ENCODE measurements at places on chromosomes 3 and 15.

DNA sequence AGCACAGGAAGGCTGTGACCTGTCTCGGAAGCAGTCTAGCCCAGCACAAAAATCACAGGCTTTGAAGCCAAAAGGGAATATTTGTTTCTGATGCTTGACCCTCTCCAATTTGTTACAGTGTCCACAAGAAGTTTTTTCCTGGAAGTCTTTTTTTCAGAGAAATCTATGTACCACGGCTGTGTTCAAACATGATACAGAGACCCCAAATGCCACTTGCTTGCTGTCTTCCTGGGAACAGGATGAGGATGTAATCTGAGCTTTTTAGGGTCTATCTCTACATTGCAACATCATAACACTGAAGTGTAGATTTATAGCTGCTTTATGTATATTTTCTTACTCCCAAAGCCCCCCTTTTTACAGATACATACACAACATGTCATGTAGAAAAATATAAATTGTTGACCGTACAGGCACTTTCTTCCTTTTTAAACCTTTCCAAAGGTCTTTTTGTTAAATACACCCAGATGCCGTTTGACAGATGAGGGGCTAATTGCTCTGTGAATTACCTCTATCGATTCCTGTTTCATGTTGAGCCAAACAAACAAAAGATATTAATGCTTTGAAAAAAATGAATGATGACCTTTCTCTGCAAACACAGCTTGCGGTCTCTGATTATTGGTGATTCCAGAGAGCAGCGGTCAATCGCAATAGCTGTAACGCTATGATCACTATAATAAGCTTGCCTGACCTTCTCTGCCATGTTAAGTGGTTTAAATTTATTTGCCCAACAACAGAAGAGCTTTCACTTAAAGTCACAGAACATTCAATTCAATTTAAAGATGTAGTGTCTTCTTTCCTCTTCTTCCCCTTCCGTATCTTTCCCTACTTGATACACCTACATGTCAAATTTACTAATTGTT is 875.9 kb upstream of the NR2F2 start:
- DNase-seq: no peak

GRCh38 chr15:44194323-44195150 is 534 bp downstream of the FRMD5 start:
- no peak for DNase-seq

DNA sequence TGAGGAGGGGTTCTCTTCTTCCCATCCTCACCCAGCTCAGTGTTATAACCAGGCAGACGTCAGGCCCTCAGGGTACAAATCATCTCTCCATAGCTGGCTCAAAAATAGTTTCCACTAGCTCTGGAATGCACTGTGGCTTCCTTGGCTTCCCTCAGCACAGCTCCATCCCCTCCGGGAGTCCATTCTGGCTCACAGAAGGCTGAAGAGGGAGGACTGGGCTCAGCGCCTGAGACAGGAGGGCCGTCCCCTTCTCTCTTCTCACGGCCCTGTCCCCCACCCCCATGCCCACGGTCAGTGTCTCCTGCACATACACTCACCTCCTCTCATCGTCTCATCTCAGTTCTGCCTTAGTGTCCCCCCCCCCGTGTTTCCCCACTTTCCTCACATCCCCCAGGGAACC is 50.1 kb downstream of the UMPS start:
- no peak for DNase-seq

- no peak for DNase-seq
Observed at GRCh38 chr15:70714565-70714964, 48.8 kb downstream of the UACA start.

DNA sequence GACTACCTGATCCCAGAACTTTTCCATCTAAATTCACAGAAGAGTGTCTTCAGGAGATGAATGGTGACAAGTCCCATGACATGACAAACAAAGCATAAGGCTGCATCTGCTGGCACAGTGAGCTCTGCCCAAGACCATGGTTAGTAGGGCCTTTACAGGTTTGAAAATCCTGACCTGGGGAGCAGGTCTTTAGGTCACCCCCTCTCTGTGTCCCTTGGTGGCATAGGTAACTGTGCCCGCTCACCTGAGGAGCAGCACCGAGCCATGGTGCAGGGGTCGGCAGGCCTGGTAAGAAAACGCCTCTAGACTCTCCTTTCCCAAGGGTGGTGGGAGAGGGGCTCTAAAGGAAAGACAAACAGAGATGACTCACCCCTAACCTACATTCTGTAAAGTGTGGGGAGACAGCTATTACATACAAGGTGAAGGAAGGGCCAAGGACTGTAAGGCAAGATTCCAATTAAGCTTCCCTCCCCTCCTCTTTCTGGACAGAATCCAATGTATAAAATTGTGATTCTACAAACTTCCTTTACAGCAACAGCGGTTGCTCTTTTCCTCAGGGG is 74.0 kb downstream of the SATB1 start:
- DNase-seq: no peak

GRCh38 chr3:107387555-107387954 is 10.3 kb downstream of the CCDC54 start:
- DNase-seq: no peak

- DNase-seq: no peak
Observed at GRCh38 chr3:164459521-164460151, 618.7 kb downstream of the SI start.

GRCh38 chr3:159340877-159341500 is 539.1 kb downstream of the MFSD1 start:
- no peak for DNase-seq

DNA sequence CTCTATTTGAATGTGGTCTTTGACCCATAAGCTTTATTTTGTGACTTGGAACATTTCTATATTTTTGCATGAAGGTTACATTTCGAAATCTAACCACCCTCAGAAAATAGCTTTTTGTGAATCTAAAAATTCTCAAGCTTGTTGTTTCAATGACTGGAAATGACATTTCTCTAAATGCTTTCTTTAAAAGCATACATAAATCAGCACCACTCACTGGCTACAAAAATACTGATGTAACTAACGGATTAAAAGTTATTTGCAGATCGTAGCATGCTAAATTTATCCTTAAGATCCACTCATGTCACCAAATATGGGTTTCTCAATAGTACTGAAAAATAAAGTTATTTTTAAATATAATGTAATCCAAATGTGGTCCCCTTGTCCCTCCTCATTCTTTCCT is 55.2 kb upstream of the ACAN start:
- no peak for DNase-seq

- DNase-seq: no peak
Observed at GRCh38 chr3:37968813-37969595, 21.6 kb upstream of the VILL start.

GRCh38 chr15:79122991-79123390 is 32.4 kb upstream of the RASGRF1 start:
- DNase-seq: no peak

- no peak for DNase-seq
Observed at GRCh38 chr15:55587321-55588069, 650 bp downstream of the PYGO1 start.

DNA sequence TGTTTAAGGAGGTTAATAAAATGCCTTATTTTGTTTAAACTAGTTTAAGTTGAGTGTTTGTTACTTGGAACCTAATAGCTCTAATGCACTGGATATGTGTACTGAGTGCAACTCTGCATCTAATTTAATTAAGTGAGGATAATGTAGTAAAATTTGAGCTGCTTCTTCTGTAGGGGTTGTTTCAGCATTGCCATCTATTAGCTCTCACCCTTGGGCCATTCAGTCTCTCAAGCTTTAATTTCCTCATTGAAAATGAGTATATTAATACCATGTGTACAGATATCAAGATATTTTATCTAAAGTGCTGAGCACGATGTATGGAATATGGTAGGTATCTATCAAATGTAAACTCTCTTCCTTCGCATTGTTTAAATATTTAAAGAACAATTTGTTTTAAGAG is 375.7 kb upstream of the LRRC3B start:
- no peak for DNase-seq

DNA sequence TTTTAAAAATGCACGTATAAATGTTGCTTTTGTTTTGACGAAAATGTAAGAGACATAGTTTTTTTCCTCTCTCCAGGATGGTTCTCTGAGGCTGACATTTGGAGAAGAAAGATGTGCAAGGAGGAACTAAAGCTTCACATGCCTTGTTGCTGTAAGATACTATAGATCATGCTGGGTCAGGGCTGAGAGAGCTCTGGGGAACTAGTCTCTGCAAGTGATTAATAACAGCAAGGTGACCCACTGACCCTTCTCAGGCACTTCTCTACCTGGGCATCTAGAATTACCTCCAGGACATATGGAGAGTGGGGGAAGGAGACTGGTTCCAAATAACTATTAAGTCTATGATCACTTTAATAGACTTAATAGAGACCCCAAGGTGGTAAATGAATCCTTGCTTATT is 246.0 kb downstream of the KBTBD8 start:
- no peak for DNase-seq

- DNase-seq: no peak
Observed at GRCh38 chr15:74032606-74033561, 38.4 kb downstream of the PML start.

DNA sequence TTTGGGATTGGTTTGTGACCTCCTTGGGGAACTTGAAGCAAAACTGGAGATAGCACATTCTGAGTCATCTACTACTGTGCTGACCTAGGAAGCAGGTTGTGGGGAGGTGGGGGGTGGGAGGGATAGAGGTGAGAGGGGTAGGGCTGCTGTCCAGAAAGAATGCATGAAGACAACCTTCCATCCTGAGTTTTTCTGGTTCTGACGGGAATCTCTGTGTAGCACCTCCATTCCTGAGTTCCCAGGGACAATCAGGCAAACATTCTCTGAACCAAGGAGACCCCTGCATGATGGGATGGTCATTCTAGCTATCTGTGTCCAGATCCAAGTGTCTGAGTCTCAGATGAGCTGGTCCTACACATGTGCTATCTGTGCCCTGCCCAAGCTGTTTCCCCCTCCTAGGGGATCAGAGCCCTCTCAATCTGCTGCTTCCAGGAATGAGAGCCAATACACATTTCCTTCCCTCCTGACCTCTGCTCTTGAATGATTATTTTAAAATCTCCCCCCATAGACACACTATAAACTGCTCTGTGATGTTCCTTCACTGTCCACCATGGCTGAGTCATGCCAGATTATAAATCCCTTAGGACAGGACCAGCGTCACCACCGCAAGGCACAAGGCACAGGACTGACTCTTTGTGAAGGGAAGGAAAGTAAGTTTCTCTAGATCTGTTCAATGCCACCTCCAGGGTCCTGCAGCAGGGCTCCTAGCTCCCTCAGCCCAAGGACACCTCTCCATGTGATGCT is 2.2 kb upstream of the CD276 start:
- DNase-seq: no peak

DNA sequence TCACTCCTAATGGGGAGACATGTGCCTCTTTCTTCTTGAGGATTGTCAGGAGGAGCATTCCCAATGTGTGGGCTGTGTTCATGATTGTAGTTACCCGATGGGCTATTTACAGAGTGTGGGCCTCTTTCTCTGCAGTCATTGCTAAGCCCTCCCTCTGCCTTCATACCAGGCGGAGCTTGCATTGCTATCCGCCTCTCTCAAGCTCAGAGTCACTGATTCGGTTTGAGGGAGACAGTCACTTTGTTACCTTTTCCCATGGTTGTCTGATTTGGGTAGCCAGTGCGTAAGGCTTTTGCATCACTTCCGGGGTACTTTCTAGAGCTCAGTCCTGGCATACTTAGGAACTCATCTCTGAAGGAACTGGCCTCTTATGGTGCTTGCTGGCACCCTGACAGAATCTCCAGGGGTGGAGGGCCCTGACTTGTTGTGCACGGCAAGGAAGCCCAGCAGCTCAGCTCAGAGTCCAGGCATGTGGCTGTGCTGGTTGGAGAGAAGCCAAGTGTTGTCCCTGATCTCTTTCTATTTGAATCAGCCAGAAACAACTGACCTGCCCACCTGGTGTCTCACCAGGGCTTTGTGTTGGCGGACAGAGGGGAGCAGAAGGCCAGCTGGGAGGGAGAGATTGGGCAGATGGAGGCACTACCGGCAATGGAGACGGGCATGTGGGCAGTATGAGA is 79.8 kb downstream of the EPHB1 start:
- no peak for DNase-seq

GRCh38 chr15:88604381-88605188 is 16.6 kb upstream of the AEN start:
- DNase-seq: no peak

DNA sequence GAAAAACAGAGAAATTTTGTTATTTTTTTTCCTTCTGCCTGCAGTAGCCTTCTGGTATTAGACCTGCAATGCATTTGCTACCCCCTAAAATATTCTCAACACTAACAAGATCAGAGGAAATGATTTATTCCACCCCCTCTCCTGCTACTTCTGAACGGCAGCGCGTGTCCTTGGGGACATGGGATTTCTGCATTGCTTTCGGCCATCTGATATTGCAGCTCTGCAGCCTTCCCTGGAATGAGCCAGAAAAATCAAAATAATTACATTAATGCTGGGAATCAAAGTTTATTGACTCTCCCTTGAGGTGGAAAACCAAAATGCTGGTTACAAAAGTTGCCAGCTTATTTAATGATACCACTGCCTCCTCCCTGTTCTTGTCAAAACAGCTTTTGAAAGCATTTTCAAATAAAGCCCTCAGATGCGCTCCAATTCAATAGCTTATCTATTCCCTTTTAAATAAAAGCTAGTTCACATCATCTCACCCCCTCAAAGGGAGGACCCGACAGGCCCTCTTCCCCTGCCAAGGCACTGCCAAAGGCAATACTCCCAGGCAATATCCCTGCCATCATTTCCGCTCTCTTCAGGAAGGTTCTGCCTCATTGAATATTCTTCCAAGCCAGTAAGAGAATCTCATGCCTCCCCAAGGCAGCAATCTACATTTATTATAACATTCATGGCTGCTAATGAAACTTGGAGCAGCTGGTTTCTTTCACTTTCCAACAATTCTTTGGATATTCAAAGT is 96.6 kb downstream of the FHIT start:
- no peak for DNase-seq

Data from stimulated activated CD4-positive, alpha-beta T cell treated with anti-CD3 and anti-CD28 coated beads, TNF-alpha, amount 100 ng/mL, for 48 hours (primary cell).